ENCODE measurements at places on chromosomes 3 and 15.

DNA sequence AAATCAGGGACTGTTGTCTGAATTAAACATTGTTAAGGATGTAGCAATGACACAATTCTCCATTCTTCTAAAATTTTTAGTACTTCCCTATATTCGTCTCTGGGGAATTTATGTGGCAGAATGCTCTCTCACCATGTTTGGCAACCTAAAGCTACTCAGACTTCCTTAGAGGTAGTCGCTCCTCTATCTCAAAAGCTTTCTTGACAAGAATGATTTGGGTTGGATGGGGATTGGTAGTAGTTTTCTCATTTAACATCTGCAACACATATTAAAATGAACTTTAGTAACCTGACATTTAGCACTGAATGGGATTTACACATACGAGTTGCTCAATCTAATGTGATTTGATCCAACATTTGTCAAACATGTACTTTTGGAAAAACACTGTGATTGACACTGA, 233.3 kb downstream of the RBMS3 start:
- DNase-seq = no peak

DNA sequence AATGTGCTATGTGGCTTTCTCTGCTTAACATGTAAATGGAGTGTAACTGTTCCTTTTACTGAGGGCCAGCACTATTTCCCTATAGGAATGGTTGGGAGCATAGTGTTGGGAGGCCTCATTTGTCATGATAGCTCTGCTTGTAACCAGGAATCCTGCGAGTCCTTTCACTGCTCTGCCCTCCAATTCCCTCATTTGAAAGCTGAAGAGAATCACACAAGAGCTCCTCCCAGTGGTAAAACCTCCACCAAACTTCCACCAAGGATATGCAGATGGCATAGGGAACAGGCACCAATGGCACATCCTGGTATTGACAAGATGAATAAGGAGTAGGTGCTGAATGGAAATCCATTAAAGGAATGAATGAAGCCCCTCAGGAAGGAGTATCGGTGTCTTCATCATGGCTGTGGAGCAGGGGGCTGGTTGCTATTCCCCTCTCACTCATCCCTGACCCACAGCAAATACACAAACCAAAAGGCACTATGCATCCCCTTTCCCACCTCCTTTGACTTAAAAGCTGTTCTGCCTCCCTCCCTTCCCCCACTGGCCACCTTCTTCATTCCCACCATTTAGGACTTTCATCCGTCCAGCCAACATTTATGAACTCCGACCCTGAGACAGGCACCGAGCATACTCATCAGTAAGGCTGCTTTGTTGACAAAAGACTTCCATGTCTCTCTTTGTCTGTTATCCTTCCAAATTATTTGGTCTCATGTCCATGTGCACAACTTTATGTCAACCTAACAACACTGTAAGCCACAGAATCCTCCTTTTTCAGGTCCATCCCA, 560.8 kb downstream of the FOXP1 start:
- no peak for DNase-seq

- DNase-seq = no peak
These were observed 31.6 kb downstream of the PIK3CB start for GRCh38 chr3:138803006-138803653.

DNA sequence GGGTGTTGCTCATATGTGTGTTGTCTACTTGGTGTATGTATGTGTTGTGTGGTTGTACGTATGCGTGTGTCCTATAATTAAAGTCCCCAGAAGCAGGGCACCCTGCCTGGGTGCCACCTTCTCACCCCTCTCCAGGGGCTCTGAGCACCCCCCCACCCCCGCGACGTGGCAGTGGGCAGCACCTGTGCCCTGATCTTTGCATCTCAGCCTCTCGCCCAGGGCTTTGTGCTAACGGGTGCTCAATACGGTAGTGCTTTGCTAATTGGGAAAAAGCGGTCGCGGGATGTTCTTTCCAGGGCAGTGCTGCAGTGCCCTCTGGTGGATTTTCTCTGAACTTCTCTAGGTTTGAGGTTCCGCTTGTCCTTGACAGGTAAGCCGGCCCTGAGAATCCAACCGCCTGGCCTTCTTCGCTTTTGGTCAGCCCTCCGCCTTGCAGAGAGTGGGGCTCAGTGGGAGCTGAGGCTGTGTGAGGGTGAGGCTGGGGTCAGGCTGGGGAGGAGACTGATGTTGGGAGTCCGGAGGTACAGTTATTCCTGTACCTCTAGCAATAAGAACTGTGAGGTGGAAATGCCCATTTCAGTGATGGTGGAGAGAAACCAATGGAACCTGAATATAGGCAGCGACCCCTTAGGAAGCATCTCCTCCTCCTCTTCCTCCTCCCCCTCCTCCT, 17.6 kb upstream of the EPHB3 start:
- DNase-seq = peak; percentile 45

GRCh38 chr15:66007663-66008262, 138.5 kb downstream of the RAB11A start:
- DNase-seq = no peak

GRCh38 chr3:30933478-30934207, 39.2 kb upstream of the GADL1 start:
- DNase-seq = no peak

DNA sequence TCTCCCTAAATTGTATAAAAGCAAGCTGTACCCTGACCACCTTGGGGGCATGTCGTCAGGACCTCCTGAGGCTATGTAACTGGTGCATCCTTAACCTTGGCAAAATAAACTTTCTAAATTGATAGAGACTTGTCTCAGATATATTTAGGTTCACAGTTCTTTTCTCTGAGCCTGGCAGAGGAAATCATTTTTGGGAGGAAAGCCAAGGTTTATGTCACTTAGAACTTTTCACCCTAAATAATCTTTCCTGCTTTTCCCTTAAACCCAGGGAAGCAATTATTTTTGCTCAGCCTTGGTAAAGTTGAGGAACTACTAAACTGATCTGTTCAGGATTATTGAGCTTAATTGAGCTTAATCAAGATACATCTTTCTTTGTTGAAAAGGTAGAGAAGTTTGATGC, 608.9 kb downstream of the PDCD6IP start:
- DNase-seq = no peak

- no peak for DNase-seq
These were observed 22.3 kb downstream of the VPS39 start for GRCh38 chr15:42185801-42186200.

GRCh38 chr3:48403533-48404439, 26.1 kb downstream of the PLXNB1 start:
- no peak for DNase-seq

DNA sequence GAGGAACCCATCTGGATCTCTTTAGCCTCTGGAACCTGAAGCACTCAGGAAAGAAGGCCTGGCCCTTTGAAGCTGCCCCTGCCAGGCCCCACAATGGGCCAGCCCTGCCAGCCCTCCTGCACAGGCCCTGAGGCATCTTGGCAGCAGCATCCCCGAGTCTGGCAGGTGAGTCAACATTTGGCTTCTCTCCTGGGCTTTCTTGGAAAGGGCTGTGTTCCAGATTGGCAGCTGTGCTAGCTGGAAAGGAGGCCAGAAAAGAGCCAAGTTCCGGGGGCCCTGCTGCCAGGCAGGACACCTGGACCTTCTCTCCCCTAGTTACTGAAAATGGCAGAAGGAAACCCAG, 187.2 kb downstream of the SHQ1 start:
- no peak for DNase-seq

- DNase-seq = no peak
These were observed 7.2 kb upstream of the MUC13 start for GRCh38 chr3:124941771-124942170.

GRCh38 chr15:45169608-45170480, 17.9 kb downstream of the SHF start:
- no peak for DNase-seq

DNA sequence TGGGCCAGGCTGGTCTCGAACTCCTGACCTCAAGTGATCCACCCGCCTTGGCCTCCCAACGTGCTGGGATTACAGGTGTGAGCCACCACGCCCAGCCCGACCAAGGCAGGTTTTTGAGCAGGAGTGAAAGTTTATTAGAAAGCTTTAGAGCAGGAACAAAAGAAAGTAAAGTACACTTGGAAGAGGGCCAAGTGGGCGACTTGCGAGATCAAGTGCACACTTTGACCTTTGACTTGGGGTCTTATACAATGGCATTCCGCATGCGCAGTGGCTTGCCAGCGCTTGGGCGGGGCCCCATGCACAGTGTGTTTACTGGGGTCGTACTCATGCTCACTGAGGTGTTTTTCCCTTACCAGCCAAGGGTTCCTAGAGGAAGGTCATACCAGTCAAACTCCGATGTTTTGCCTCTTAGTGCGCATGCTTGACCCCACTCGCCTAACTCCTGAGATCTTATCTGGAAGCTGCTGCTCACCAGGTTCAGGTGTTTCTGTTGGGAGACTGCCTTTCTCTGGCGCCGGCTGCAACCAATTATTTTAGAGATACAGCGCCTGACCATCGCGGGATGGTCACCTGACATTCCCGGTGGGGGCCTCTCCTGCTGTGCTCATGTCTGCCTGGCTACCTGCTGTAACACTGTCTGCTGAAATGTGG, 46.9 kb upstream of the FLNB start:
- no peak for DNase-seq

DNA sequence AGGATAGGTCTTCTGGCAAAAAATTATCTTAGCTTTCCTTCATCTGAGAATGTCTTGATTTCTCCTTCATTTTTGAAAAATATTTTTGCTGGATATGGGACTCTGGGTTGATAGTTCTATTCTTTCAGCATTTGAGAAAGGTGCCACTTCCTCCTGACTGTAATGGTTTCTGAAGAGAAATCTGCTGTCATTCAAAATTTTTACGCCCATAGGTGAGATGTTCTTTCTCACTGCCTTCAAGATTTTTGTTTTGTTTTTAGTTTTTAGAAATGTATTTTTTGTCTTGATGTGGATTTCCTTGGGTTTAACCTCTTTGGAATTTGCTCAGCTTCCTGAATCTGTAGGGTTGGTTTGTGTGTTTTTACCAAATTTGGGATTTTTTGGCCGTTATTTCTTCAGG, 37.1 kb upstream of the ATP2B2 start:
- no peak for DNase-seq

GRCh38 chr15:85667491-85668424, 127.0 kb downstream of the KLHL25 start:
- DNase-seq = peak; percentile 36

DNA sequence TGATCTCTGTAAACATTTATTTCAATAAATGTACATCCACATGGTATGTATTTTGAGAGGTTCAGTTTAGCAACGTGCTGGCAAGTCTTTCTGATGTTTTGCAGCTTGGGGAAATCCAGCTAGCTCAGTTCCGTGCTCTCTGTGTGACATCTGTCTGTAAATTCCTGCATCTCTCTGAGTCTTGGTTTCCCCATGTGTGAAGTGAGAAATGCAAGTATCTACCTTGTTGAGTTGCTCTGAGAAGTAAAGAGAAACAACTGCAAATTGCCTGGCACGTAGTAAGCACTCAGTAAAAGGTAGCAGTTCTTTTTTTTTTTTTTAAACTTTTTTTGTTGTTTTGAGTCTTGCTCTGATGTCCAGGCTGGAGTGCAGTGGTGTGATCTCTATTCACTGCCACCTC, 30.2 kb upstream of the MORF4L1 start:
- no peak for DNase-seq

DNA sequence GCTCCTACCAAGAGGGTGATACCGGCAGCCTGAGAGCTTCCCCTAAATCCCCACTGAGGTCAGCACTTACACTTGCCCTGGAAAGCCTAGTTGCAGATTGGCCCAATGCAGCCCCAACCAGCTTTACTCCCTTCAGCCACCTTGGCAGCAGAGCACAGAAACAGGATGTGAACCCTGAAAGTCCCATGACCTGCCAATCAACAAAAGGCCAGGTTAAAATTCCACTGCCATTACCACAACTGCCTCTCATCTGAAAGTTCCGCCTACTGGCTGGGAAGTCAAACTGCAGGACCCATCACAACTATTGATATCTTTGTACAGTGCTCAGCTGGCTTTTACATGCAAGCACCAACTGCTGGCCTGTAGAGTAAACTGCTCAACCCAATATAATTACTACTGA, 156.2 kb downstream of the ZMAT3 start:
- no peak for DNase-seq

- no peak for DNase-seq
These were observed 56.4 kb upstream of the ETV5 start for GRCh38 chr3:186165331-186165730.

DNA sequence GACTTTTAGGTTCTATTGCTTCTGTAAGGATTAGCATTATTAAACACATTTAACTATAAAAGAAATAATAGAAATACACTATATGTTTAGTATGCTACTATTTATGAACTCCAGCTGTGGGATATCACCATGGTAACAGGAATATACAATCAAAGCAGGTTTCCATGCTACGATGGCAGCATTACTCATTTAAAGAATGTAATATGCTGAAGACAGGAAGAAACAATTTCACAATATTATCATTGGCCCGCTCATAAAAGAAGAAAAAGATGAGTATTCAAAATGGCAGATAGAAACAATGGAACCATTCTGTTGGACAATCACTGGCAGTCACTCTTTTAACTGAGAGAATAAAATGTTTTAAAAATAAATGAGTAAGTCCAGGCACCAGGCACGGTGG, 153.4 kb downstream of the CBLB start:
- DNase-seq = no peak

DNA sequence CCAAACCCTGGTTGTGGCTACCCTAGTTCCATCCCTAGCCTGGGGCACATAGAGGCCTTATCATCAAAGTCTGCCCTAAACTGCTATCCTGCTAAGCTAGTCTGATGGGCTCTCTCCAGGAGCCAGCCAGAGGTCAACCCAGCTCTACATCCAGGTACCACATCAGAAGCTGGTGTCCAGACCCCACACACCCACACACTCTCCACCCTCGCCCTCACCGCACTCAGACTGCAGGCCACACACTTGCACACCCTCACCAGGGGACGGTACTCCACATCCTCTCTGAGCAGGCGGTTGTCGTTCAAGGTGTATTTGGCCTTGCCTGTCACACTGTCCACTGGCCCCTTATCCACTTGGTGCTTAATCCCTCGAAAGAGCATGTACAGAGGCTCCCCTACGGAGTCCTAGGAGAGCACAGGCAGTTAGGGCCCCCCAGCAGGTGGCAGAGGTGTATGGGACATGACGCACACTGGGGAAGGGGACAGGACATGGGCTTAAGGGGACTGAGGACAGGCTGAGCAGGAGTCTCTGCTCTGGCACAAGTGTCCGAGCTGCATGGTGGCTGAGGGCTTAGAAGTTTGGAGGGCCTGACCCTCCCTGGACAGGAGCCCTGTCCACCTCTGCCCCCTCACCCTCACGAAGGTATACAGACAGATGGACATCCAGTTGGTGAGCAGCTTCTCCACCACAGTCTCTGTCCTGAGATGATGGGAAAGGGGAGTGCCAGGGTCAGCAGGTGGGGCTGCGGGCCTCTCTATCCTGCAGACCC, 18.1 kb downstream of the PLXNB1 start:
- DNase-seq = no peak

DNA sequence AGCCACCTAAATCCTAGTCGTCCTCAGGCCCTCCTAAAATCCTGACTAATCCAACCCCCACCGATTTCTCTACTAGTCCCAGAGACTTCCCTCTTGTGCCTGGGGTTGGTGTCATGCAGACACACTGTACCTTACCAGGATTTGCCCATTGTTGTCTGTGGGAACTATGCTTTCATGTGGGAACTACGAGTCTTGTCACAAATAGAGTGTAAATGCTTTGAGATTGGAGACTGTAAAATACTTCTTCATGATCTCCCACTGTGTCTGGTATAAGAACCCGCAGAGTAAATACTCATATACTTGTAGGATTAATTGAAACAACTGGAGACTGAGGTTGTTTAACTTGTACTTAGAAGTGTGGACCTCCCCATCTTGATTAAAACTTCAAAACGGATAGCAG, 11.2 kb downstream of the B3GNT5 start:
- no peak for DNase-seq

- no peak for DNase-seq
These were observed 207.1 kb downstream of the VPS13C start for GRCh38 chr15:61853195-61853594.
